ENCODE measurements at places on chromosomes 2 and 18. TPM values are rescaled to one million over a fixed set of nuclear protein-coding genes. Genes with fewer than 3 reads are reported as not detected.

The RNF144A gene
- 12.2 TPM for total RNA-seq

DNA sequence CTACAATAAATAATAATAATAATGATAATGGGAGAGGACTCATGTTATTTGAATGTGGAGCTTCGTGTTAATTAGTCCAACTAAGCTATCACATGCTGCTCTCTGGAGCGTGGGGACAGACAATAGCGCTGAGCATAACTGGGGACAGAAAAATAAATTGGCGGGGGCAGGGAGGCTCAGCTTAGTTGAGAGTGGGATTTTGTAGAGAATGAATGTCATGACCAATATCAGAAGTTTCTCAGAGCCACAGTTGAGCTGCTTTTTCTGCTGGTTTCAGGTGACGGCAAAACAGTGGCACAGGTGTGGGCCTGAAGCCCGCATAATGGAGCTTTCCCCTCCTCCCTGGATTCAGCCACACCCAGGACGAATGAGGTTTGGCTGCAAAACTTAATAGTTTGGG, 111.1 kb upstream of the CAB39 start:
- DNase-seq, result no peak

The MOCOS gene
- total RNA-seq, result 1.0 TPM

DNA sequence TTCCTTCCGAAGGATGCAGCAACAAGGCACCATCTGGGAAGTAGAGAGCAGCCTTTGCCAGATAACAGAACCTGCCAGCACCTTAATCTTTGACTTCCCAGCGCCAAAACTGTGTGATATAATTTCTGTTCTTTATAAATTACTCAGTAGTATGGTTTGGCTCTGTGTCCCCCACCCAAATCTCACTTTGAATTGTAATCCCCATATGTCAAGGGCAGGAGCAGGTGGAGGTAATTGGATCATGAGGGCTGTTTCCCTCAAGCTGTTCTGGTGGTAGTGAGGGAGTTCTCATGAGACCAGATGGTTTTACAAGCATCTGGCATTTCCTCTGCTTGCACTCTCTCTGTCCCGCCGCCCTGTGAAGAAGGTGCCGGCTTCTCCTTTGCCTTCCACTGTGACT, 899.9 kb downstream of the TRIB2 start:
- no peak for DNase-seq

DNA sequence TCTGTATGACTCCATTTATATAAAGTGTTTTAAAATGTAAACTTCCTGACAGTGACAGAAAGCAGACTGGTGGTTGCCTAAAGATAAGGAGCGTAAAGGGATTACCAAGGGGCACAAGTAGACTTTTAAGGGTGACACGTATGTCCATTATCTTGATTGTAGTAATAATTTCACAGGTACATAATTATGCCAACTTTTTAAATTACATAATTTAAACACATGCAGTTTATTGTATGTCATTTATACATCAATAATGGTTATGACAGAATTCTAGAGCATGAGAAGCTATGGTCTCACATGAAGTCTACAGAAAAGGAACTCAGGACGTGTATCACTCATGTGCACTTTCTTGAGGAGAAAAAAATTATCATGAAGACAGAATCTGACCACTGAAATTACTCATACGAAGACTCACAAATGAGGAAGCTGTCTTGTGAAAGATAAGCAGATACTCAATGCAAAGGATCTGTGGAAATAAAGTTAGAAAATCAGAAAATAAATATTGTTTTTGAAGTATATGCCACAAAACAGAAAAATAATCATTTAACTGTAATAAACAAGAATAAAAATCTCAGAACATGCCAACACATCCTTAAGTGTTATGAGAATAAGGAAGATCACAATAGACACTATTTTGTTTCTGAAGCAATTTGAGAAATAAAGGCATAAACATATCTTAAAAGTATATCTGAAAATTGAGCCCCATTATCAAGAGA, 84.4 kb downstream of the TMEM131 start:
- DNase-seq, result no peak

The NXPH2 gene
- total RNA-seq, result not detected

DNA sequence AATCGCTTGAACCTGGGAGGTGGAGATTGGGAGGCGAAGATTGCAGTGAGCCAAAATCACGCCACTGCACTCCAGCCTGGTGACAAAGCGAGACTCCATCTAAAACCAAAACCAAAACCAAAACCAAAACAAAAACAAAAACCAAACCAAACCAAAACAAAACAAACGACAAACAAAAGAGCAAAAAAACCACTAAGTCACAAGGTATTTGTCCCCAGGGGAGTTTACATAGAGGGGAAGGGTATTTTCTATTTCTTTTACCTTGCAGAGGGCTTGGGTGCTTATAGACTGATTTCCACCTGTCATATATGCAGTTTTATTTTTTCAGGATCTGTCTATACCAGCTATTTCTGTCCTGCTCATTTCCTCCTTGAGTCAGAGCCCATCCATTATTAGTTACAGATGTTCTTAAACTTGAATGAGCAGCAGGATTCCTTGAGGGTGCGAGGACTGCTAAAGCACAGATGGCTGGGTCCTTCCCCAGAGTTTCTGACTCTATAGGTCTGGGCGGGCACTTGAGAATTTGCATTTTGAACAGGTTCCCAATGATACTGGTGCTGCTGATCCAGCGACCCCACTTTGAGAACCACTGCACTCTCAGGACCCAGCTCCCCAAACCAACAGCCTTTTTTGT, 102.2 kb upstream of the UXS1 start:
- DNase-seq, result no peak

- DNase-seq, result no peak
These were observed 101.4 kb downstream of the MTX2 start for GRCh38 chr2:176370467-176371171.

The CD226 gene
- total RNA-seq, result 1.6 TPM

DNA sequence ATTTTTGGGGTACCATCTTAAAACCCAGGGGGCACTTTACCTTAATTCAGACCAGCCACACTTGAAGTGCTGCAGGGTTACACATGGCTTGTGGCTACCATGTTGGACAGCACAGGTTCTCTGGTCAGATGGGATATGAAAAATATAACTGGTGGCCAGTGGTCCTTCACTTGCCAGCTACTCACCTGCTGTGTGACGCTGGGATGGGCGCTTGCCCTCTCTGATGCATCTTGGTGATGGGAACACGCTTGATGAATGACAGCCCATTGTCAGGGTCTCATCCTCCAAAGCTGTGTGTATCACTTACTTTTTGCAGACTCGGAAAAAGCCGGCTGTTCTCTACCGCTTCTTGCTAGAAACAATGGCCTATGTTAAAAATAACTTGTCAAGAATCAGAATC, 22.5 kb downstream of the HJURP start:
- DNase-seq, result no peak

- DNase-seq, result no peak
These were observed 56.9 kb downstream of the RDH14 start for GRCh38 chr2:18503376-18504228.

The UGT1A10 gene
- not detected for total RNA-seq

DNA sequence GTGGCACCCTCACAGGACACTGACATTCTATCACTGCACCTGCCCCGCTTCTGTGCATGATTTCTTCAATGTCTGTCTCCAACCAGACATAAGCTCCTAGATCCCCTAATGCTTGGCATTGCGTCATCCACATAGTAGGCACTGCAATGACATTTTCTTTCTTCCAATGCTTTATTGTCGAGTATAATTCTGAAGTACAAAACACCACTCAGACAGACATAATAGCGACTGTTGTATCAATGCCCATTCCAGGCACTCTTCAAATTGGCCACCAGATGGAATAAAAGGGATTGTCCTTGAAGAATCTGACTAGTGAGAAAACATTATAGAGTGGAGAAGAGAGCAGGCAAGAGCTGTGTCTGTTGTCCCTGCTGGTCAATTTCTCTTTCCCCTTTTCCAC, 89.0 kb downstream of the LPIN1 start:
- DNase-seq, result no peak

All from thyroid gland (tissue), 4 donors.